Foreskin keratinocyte (primary cell): ENCODE measurements at places on chromosomes 3 and 15.

DNA sequence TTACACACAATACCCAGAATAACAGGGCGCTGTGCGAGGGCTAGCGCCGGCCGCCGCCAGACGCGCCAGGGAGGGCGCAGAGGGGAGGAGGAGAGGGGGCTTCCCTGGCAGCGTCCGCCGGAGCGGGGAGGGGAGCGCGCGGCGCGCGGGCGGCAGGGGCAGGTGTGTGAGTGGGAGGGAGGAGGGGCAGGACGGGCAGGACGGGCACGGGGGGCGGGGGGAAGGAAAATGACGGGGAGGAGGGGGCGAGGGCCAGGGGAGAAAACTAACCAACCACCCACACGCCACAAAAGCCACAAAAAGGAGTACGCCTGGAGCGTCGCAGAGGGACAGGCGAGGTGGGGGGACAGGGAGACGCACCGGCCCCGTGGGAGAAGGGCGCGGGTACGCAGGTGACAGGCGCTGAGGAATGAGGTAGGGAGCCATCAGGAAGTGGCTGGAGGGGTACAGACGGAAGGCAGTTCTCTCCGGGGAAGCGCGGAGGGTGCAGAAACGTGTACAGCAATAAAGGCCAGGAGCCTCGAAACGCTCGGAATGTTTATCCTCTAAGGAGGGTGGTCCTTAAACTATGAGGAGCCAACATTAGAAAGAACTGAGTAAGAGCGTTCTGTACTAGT is 610 bp upstream of the SATB1 start:
- no peak for DNase-seq

DNA sequence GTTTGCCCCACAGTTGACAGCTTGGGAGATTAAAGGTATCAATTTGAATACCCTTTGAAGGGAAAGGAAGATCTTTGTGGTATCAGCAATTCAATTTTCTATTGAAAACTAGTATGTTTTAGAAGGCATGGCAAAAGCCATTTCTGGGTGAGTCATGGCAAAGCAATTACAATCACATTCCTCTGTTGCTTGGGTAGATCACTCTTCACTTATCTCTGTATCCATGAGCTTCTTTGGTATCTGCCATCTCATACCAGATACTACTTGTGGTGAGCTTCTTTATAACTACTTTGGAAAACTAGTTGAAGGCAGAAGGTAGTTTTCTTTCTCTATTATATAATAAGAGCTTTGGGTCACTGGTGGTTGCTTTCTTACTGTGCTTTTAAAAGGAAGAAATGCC is 28.3 kb upstream of the LSAMP start:
- DNase-seq, result no peak

- peak; percentile 98 for DNase-seq
Observed at GRCh38 chr3:100002599-100003350, 111.5 kb downstream of the FILIP1L start.

DNA sequence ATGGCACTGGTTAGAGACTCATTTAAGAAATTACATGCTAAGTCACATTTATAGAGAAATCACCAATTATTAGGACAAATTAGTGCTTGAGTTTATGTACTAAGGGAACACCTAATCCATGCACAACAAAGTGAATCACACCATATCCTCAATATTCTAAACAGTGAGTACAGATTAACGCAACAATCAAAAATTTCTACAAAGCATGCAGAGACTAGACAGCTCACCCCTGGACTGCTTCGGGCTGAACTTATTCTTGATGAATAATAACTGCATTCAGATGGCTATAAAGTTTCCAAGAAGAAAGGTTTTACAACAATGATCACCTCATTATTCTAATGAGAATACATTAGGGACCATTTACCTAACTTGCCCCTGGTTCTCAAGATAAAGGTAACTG is 66.5 kb downstream of the LRRFIP2 start:
- peak; percentile 53 for DNase-seq

DNA sequence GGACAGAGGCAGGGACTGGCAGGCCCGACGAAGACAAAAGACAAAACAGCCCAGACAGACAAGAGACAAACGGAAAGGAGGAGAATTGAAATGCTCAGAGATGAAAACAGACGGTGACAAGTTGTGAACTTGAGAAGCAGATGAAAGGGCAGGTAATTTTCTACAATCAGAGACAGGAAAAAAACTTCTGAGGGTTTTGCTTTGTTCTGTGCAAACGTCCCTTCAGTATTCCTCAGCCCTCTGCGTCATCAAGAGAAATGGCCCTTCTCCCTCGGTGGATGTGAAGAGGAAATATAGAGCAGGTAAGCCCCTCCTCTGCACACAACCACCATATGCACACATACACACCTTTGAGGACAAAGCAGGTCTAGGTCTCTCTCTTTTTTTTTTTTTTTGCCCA is 206.6 kb downstream of the UACA start:
- DNase-seq, result no peak

DNA sequence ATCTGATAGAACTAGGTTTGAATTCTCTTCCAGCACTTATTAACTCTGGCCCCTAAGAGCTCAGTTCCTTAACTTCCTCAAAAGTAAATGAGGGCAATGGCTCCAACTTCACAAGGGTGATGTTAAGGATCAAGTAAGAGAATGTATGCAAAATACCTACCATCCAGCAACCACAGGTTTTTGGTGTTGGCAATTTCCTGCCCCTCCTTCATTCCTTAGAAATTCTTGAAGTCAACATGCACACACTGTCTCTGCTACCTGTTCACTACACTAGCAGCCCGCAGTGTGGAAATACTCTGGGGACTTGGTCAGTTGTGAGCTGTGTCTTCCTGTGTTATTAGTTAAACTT is 5.0 kb downstream of the ZBED2 start:
- DNase-seq, result peak; percentile 87

DNA sequence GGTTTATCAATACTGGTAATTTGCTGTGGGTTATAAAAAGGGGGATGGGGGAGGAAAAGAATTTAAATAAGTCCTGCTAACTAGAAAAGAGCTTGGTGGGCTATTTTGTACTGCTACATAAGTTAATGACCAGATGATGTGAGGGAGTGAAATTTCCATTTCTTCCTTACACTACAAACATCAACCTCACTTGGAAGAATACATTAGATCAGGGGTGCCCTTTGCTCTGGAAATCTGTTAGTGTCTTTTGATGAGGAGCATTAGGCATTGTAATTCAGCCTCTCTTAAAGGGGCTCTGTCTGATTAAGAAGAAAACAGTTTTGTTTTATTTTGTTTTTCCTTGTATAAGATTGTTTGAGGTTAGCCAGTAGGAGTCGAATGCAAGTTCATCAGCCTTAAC is 576.4 kb upstream of the TBL1XR1 start:
- no peak for DNase-seq

- DNase-seq, result no peak
Observed at GRCh38 chr15:45182996-45183395, 4.8 kb downstream of the SHF start.

DNA sequence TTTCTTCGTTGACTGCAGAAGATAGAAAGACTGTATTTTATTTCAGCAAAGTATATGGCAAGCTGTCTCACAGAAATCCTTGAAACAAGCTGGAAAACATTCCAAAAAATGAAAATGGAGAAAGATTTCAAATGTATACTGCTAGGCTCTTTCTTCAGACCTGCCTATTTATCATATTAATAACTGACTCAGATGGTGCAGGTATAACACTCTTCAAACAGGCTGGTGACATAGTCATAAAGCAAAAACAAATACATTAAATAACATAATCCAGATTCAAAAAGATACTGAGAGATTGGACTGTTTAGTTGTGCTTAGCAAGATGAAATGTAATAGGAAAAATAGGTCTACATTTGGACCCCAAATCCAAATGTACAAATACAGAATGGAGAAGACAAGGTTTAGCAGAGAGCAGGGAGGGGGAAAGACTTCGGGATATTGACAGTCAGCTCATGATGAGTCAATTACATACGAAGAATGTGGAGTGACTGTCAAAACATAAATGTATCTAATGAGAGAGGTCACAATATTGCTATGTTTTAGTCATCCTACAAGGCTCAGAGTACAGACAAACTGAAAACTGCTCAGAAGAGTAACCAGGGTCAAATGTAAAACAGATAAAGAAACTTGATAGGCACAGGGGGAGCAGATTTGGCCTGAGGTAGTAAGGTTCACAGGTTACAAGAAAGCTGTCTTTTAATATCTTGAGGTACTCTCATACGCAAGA is 88.7 kb downstream of the DMXL2 start:
- DNase-seq, result peak; percentile 13

- DNase-seq, result peak; percentile 57
Observed at GRCh38 chr15:44712346-44713005, 1.2 kb downstream of the B2M start.

- no peak for DNase-seq
Observed at GRCh38 chr3:141401573-141402475, 33.5 kb downstream of the ZBTB38 start.

DNA sequence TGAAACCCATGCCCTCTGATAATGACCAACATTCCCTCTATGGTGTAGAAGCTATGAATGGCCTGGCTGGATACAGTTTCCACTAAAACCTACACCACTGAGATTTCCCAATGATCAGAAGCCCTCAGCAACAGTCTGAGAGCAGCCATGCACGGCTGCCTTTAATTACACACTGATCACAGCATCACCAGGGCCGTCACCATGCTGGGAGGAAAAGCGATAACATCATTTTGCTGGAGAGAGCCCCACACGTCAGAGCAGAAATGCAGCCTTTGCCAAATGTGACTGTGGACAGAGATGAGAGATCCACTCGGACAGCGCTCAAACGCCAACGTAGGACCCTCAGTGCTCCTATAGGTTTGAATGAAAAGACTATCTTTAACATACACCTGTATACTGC is 135.0 kb downstream of the XXYLT1 start:
- DNase-seq, result no peak

- DNase-seq, result peak; percentile 75
Observed at GRCh38 chr3:31980530-31981205, 394 bp downstream of the OSBPL10 start.

GRCh38 chr3:137174514-137174913 is 216.7 kb downstream of the IL20RB start:
- DNase-seq, result no peak

- DNase-seq, result no peak
Observed at GRCh38 chr3:49705390-49705960, 14.0 kb downstream of the AMIGO3 start.

- DNase-seq, result no peak
Observed at GRCh38 chr3:60081381-60082095, 1031.7 kb upstream of the CFAP20DC start.

GRCh38 chr3:24838533-24838932 is 343.9 kb upstream of the THRB start:
- no peak for DNase-seq

GRCh38 chr15:90570643-90571042 is 40.9 kb downstream of the CRTC3 start:
- DNase-seq, result no peak

DNA sequence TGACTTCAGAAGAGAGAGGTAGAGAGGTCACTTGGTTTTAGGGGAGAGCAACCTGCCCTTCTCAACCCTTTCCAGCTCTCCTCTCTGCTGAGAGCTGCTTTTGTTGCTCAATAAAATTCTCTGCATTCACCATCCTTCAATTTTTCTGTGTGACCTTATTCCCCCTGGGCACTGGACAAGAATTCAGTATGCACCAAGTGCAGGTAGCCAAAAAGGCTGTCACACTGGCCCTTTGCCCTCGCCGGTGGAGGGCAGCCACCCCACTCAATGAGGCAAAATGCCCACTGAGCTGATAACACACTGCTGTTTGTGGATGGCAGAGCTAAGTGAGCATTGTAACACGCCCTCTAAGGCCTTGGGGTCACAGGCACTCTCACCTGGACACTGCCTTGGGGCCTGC is 12.9 kb downstream of the PGBD4 start:
- no peak for DNase-seq

GRCh38 chr3:49910409-49911123 is 6.9 kb upstream of the MST1R start:
- no peak for DNase-seq

- DNase-seq, result no peak
Observed at GRCh38 chr3:163438760-163439159, 1639.5 kb downstream of the SI start.

- DNase-seq, result peak; percentile 73
Observed at GRCh38 chr3:44981220-44981619, 5.2 kb downstream of the EXOSC7 start.

GRCh38 chr15:45630917-45631691 is 3.7 kb upstream of the SQOR start:
- peak; percentile 93 for DNase-seq

DNA sequence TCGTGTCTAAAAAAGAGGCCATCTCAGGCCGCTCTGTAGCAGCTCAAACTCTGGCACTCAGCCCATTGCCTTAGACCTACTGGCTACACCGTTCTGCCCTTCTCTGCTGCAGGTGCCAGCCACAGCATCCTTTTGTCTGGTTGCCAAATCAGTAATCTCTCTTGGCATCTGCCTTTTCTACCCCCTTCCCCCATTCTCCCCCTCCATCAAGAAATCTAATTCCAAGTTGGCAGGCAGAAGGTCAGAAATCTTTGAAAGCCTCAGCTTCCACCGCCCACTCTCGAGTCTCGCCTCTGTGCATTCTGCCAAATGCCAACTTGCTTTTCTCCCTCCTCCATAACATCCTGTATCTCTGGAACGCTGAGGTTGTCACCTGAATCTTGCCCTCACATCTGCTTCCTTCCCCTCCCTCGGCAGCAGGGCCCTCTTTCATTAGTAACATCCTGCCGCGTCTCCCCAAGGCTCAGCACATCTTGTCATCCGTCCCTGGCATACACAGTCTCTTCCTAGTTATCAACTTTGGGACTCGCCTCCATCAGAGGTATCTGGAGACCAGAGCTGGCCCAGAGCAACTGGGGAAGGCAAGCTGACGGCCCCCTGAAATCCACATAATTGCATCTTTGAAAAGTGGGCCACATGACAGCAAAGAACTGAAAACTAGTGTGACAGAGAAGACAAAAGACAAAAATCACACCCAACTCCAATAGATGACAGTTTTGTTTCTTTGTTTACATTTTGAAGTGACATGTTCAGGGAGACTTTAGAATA is 312.0 kb upstream of the CCDC54 start:
- no peak for DNase-seq

DNA sequence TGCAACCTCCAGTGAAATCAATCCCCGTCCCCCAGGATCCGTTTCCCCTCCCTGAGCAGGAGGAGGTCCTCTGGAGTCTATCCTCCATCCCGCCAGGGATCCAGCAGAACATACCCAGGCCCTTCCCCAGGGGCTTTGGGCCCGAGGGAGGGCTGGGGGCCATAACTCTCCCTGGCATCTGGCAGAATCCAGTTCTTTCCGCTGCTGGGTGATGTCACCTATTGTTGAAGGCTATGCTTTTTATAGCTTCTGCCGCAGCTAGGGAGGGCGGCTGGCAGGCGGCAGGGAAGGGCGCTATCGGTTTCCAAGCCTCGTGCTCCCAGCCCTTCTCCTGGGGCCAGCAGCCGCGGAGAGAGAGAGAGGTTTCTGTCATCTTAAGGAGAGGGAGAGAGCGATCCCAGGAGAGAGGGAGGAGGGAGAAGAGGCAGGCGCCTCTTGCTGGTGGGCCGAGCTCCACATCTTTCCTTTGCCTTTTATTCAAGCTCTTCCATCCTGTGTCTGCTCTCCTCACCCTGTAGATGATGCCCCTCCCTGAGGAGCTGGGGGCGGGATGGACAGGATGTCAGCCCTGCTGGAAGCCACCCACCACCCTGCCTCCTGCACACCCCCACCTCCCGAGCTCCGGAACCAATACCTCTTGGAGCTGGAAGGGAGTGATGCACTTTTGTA is 120.1 kb downstream of the ANP32A start:
- DNase-seq, result no peak

- no peak for DNase-seq
Observed at GRCh38 chr3:32455609-32456428, 46.8 kb downstream of the CMTM6 start.

GRCh38 chr15:38176691-38177090 is 75.9 kb upstream of the SPRED1 start:
- DNase-seq, result no peak
